Activated naive CD8-positive, alpha-beta T cell treated with anti-CD3 and anti-CD28 coated beads, Interleukin-2, amount 50 U/mL, for 24 hours (primary cell): ENCODE measurements at places on chromosomes 7 and 10.

GRCh38 chr10:81696609-81697388 is 178.2 kb upstream of the NRG3 start:
- no peak for DNase-seq

GRCh38 chr10:104321226-104321625 is 17.0 kb downstream of the ITPRIP start:
- no peak for DNase-seq

DNA sequence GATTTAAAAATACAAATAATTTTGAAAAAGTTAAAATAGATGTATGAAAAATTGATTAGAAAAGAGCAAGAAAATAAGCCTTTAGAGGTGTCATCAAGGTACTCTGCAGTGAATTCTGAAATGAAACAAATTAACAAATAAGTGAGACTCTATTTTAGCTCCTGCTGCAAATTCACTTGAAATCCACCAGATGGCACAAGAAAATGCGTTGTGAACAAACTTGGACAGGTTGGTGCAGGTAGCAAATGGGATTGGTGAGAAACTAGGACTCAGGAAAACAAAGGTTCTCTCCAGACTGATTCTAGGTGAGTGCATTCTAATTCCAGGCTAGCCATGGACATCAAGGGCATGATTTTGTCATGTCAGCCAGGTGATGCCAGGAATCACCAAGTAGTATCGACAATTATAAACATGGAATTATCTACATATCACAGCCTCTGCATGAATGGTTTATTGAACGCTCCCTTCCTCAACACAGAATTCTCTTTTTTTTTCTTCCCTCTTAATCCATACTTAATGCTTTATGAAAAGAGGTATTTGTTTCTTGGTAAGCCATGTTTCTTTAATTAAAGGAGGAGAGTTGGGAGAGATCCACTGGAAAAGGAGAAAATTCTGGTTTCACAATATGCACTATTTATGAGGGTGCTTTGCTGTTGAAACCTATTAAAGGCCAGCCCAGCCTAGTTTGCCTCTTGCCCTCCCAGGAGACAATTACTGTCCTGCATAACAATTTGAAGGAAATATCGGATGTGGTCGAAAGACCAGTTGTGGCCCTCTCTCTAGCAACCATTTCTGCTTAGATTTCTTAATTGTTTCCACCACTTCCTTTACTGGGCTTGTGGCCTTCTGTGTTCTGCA is 118.1 kb downstream of the ZNF365 start:
- no peak for DNase-seq

DNA sequence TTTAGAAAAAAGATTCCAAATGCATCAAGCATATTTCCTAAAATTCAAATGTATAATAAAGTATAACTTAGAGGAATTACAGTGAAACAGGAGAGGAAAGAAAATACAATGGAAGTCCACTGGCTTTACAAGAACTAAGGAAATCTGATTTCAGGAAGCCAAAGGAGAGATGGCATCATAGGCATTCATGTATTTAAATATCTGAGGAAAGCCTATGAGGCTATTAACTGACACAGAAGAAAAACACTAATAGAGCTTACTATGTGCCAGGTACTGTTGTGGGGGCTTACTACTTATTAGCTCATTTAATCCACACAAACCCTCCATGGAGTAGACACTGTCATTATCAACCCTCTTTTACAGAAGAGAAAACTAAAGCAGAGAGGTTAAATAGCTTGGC is 92.2 kb downstream of the SRPK2 start:
- no peak for DNase-seq

DNA sequence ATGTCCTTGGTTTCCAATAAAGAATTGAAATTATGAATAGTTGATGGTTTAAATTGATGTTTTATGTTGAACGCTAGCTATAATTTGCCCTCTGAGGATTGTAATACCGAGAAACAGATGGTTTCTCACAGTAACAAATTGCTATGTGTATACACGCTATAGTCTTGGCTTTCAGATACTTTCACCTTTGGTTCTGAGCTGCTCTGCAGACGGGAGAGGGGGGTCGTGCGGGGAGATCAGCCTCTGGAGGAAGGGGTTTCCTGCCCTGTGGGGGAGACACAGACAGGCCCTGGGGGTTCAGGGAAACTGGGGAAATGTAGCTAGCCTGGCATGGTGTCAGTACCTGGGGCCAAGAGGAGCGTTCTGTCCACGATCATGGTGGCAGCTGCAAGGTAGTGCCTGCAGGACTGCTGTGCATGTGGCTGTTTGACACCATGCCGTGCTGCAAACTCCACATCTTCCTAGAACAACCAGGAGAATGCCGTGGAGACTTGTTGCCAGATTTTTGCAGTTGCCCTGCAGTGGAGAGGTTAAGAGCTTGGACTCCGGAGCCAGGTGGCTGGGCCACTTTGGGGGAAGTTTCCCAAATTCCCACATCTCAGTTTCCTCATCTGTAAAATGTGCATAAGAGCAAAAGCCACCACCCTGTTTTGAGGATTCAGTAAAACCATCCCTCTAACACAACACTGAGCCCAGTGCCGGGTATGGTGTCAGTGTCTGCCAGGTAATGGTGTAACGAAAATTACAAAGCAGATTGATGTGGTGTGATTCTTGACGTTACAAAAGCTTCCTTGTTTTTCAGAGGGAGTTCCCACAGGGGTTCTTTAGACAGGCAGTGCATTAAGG is 167.9 kb downstream of the CUX1 start:
- no peak for DNase-seq

GRCh38 chr10:128992770-128993169 is 474.3 kb upstream of the MGMT start:
- DNase-seq = no peak

GRCh38 chr10:77832238-77832637 is 94.3 kb downstream of the DLG5 start:
- DNase-seq = no peak

DNA sequence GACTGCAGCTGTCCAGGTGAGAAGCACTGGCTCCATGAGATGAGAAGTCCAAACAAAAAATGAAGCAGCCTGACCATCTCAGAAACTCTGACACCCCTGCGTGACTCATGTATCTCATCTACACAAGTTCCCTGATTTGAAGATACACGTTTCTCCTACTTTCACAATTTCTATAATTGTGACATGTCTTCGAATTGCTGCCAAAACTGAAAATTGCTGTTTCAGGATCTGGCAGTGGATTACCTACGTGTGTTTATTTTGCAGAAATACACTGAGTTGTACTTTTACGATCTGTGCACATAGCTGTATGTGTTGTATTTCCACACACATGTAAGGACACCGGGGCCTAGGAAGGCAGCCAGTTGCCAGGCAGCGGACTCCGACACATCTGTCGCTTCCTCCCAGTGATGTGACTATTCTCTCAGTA is 53.2 kb downstream of the LARP4B start:
- no peak for DNase-seq

- DNase-seq = no peak
Observed at GRCh38 chr7:129127601-129128000, 16.9 kb upstream of the TSPAN33 start.

- no peak for DNase-seq
Observed at GRCh38 chr7:34652809-34653208, 5.2 kb upstream of the NPSR1 start.

DNA sequence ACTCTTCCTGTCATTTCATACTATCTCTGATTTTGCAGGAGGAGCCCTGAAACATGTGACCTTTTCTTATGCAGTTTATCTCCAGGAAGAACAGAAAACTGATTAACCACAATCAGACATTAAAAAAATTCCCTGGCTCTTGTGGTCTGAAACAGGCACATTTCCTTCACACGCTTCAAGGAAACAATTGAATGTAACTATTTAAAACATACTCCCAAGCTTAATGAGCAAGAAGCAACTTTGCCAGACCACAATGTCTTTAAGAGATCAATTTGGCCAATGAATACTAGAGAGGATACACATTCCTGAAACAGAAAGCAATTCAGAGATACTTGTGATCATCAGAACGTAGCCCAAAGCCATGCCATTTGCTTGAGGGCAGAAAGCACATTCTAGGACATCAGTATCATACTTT is 65.8 kb downstream of the PIP4K2A start:
- DNase-seq = no peak

- DNase-seq = no peak
Observed at GRCh38 chr10:22681783-22682183, 32.6 kb downstream of the PIP4K2A start.

DNA sequence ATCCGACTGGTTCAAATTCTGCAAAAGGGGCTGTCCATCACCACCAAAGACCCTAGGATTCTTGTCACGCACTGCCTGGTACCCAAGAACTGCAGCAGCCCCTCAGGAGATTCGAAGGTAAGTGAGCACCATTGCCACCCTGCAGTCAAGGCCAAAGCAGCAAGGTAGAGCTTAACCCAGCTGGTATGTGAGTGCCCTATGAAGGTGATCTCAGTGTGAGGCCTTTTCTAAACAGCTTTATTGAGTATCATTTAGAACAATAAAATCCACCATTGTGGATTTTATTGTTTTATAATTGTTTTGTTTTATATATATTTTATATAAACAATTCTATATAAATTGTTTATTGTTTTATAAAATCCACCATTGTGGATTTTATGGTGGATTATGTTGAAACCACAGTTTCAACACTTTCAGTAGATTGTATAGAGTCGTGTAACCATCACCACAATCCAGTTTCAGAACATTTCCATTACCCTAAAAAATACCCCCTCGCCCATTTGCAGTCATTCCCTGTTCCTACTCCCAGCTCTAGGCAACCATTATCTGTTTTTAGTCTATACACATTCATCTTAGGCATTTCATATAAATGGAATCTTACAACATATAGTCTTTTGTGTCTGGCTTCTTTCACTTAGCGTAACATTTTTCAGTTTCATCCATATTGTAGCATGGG is 20.1 kb upstream of the CALU start:
- no peak for DNase-seq

- no peak for DNase-seq
Observed at GRCh38 chr10:101065481-101066145, 3.8 kb downstream of the KAZALD1 start.

- DNase-seq = no peak
Observed at GRCh38 chr10:24731942-24732341, 8.3 kb upstream of the ARHGAP21 start.

DNA sequence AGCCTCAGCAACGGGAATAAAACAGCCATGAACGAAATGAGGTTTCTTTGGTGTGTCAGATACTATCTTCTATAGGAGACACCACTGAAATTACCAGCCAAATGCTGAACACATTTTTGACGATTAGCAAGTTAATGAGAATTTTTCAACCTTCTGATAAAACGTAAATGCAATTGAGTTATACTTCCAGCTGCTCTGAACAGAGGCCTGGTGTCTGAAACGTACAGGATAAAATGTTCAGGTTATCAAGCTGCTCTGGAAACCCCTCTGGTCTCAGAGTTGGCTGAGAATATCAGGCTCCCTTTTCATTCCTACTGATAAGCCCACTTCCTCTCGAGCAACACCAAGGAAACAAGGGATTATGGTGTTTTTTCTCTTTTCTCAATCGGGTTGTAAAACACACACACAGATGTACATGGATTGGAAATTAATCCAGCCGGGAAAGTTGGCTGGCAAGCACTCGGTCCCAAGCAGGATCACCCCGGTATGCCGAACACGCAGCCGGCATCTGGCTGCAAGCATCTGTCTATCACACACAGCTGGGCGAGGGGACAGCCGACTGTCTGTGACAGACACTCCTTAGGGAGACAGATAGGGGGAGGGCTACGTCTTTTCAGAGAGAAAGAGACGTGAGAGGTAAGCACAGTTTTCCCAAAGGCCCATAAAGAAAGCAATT is 171.8 kb downstream of the PRKAG2 start:
- DNase-seq = no peak

- DNase-seq = peak; percentile 0
Observed at GRCh38 chr7:377080-378040, 87.4 kb downstream of the FOXL3 start.

DNA sequence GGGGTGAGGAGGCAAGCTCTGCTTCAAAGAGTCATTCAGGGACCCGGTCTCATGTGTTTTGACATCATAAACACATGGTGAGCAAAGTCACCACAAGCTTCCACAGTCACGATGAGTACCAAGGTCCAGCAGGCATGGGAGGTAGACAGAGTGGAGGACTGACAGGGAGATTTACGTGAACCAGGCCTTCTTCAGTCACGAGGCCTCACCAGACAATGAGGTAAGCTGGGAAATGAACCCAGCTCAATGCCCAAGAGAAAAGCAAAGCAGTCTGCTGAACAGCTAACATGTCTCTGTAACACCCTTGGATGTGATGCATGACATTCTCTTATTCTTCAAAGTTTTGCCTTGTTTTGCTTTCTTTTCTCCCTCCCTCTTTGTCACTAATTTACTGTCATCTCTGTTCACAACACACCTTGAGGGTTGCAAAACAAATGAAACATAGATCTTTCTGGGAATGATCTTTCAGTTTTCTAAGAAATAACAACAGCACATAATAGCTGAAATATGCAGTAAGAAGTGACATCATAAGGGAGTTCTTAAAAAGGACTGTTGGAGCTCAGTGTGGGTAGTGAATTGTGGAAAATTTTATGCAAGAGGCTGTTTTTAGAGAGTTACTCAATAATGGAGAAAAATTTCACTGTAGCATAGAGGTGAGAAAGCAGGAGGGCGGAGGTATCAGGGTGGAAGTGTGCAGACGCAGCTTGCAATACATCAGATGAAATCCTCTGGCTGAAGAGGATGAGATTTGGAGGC is 9.0 kb downstream of the PPP1R17 start:
- DNase-seq = no peak

DNA sequence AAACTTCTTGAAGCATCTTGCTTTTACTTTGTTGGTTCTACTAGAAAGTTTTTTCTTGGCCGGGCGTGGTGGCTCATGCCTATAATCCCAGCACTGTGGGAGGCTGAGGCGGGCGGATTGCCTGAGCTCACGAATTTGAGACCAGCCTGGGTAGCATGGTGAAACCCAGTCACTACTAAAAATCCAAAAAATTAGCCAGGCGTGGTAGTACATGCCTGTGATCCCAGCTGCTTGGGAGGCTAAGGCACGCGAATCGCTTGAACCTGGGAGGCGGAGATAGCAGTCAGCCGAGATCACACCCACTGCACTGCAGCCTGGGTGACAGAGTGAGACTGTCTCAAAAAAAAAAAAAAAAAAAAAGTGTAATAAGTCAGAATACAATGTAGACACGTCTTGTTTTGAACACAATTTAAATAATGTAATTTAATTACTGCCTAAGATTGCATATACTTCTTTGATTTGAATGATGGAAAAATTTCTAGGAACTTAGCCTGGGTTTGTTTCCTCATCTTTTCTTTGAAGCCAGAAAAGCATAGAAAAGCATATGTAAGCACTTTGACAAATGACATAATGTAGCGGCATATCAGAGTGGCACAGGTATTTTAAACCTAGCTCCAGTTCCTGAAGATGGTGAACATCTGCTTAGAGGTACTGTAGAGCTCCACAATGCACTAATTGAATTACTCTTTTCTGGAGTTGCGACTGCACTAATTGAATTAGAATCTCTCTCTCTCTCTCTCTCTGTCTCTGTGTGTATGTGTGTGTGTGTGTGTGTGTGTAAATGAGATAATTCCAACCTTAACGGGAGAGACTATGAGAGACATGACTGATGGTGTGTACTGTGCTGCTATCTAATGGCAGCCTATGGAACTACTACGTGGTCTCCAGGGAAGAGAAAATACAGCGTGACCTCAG is 87.8 kb downstream of the BTRC start:
- no peak for DNase-seq

- DNase-seq = no peak
Observed at GRCh38 chr10:6396652-6397051, 183.4 kb downstream of the PRKCQ start.

- no peak for DNase-seq
Observed at GRCh38 chr7:4768597-4769569, 6.5 kb upstream of the AP5Z1 start.

- DNase-seq = no peak
Observed at GRCh38 chr10:88805361-88805760, 2.8 kb downstream of the LIPM start.

- no peak for DNase-seq
Observed at GRCh38 chr7:155702616-155703015, 58.2 kb downstream of the RBM33 start.
